ENCODE measurements at places on chromosomes 16 and 17.

GRCh38 chr17:7330638-7331015 lies 1.5 kb upstream of the NEURL4 start:
- DNase-seq, result no peak

GRCh38 chr17:79629548-79630049 lies 18.7 kb upstream of the RBFOX3 start:
- no peak for DNase-seq

DNA sequence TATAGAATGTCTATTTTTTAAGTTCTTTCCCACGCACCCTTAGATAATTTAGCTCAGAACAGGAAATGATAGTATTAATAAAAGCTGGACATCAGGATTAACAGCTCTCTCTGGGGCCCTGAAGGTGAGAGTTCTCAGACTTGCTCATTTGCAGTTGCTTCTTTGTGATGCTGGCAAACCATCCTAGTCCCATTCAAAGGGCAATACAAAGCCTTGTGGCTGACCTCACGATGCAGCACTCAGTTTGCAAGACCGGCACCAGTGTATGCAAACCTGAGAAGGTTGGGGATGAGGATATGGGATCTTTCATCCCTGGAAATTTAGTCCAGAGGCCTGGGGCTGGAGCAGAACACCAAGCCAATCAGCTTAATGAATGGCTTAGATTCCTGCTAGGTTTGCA lies 29.3 kb downstream of the STH start:
- no peak for DNase-seq

DNA sequence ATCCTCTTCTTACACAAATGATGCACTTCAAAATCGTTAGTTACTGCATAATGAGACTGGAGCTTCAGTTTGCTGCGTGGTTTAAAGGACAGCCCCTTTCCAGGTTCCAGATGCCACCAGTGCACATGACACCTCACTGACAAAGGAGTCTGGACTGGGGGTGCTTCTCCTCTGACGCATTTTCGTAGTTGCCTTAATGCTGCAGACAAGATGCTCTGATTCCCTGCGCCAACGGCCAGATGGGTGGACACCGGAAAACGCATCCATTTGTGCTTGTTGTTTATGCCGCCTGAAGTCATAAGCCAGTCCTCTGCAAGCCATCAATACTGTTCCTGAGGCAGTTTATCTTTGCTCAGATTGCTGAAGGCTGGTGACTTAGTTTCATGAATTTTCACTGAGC lies 16.0 kb downstream of the FBXO31 start:
- no peak for DNase-seq

DNA sequence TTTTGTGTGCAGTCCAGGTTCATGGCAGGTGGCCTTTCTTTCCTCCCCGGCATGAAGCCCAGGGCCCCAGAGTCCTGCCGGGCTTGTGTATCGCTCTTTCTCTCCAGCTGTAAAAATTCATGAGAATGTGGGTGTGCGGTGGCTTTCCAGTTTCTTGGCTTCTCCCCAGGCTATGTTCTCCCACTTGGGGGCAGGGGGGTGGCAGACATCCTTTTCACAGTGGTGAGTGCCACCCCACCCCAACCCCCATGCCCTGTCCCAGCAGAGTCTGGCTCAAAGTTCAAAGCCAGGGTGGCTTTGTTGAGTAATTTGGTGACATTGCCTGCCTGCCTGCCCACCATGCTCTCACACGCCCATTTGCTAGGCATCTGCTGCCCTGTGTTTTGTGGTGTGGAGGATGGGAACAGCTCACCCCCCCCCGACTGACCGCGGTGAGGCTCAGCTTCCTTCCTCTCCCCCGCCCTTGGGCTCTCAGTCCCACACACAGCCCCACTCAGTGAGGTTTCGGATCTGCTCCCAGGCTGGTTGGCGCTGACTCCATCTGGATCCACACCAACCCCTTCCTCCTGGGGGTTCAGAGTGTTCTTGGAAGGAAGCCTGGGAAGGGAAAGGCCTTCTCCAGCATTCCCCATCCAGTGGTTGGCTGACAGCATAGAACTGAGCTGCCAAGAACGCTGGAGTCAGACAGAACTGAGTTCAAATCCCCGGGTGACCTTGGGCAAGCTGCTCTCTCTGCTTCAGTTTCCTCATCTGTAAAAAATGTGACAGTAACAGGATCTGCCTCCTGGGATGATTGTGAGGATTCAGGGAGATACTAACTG lies 36.0 kb downstream of the CHD9 start:
- peak; percentile 38 for DNase-seq

DNA sequence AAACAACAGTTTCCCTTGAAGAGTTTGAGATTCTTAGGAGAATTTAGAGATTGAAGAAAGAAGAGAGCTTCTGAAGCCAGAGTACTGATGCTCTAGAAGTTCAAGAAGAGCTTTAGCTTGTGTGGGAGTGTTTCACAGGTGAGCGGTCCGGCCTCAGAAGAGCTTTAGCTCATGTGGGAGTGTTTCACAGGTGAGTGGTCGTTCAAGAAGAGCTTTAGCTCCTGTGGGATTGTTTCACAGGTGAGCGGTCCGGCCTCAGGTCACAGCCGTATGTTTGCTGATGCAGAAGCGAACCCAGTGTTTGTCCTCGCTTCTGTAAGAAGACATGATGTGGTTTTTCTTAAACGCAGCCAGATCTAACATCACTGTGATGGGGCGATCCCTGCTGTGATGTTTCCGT lies 76.4 kb downstream of the SEC14L1 start:
- DNase-seq, result no peak

- peak; percentile 78 for DNase-seq
Observed at GRCh38 chr17:410543-411401, 58.2 kb upstream of the RPH3AL start.

DNA sequence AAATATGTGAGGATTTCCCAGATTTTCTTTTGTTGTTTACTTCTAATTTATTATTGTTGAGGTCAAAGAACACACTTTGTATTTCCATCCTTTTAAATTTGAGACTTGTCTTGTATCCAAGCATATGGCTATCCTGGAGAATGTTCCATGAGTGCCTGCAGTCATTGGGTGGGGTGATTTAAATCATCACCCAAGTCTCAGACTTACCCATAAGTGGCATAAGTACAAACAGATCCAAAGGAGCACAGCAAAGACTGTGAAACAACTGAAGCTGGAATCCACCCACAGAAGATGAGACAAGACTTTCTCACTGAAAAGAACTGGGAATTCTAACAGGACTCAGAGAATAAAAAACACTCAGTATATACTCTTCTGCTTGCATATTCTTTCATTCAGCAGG lies 239.9 kb downstream of the CEP112 start:
- DNase-seq, result no peak

GRCh38 chr16:981695-982144 lies at the start of gene SOX8:
Gene SOX8, plus strand, starts transcription at chr16:981770. Its CDS starts 153 bp downstream, at chr16:981923.
- DNase-seq, result no peak

DNA sequence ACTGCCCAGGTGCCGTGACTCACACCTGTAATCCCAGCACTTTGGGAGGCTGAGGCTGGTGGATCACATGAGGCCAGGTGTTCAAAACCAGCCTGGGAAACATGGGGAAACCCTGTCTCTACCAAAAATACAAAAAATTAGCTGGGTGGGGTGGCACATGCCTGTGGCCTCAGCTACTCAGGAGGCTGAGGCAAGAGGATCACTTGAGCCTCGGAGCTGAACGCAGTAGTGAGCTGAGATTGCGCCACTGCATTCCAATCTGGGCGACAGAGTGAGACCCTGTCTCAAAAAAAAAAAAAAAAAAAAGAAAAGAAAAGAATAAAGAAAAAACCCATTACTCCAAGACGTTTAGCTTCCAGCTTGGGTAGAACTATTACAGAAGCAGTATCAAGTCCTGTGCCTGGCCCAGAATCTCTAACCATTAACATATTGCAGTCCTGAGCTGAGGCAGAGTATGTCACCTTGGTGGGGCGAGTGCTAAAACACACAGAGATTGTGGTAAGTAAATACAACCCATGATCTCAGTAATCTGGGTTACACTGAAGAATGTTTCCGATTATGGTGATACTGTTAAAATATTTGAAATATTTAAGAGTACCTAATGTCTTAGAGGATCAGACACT lies 23.2 kb upstream of the CFAP20 start:
- DNase-seq, result no peak

DNA sequence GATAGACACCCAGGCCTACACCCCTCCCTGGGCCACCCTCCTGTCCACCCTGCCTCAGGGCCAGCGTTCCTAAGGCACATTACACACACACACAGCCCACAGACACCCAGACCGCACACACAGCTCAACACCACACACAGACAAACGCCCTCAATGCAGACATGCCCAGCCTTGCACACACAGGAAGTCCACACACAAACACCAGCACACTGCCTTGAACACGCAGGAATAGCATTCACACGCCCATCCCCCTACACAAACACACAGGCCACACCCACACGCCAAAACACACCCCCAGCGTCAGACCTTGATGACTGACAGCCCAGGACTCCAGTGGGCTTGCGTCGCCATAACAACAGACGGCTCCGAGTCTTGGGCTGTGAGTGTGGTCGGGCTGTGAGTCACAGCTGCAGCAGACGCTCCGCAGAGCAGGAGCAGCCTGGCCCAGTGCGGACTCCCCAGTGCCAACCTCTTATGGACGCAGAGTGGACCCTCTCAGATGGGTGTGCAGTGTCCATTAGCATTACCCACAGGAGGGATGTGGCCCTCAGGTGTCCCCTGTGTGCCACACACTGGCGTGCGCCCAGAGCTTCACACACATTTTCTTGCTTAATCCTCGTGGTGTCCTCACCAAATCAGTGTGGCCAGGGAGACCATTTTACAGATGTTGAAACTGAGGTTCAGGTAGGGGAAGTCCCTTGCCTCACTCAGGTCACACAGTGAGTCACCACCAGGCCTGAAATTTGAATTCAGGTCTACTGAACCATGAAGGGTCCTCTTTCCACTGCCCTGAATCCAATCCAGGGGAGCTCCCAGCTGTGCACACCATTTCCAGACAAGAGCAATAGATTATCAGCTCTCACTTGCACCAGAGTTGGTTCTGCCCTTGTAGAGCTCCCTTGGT lies 17.8 kb upstream of the RAI1 start:
- peak; percentile 89 for DNase-seq

DNA sequence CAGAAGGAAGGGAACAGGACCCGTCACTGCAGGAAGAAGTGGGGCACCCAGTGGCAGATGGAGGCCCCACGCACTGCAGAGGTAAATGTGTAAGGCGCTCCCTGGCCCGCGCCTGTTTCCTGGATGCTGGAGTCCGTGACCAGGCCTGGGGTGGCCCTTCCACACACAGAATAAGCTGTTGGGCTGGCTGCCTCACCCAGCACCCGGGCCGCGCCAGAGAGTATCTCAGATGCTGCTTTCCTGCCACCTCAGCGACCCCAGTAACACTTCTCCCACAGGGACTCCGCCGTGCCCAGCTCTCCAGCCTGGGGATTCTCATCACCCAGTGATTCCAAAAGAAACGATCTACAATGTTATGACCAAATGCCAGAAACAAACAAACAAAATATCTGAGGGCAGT lies 1993.1 kb downstream of the TP53TG3F start:
- DNase-seq, result no peak

- DNase-seq, result no peak
Observed at GRCh38 chr16:4378161-4378666, 6.6 kb downstream of the VASN start.

DNA sequence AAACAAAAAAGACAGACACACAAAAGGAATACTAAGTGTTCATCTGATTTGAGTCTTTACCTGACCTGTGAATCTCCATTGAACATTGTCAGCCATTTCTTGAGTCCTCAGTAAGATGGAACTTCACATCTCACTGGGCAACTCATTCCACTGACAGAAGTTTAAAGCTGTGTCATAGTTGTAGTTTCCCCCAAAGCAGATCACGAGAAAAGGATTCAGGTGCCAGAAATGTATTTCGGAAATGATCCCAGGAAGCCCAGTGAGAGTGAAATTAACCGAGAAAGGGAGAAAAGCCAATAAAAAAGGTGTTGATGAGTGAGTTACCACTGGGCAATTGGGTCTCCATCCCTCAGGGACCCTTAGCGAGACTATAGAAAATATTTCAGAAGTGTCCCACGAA lies 6.5 kb downstream of the CHD9 start:
- DNase-seq, result no peak

- peak; percentile 74 for DNase-seq
Observed at GRCh38 chr16:14070877-14071575, at the start of gene MRTFB. Gene MRTFB, plus strand, starts transcription at chr16:14071319. Its CDS starts 69,288 bp downstream, at chr16:14140607.

All from CD4-positive, alpha-beta T cell treated with Interleukin-15 for 1 hour (primary cell).